Breast epithelium (tissue), 4 donors: ENCODE measurements at places on chromosomes 2 and 18. TPM values are rescaled to one million over a fixed set of nuclear protein-coding genes. Genes with fewer than 3 reads are reported as not detected.
A peak's percentile ranks its signal among the peaks of the same experiment; 100 is the strongest.

Gene ZAP70
- total RNA-seq, result 4.0 TPM

Gene TMEM17
- total RNA-seq, result 3.4 TPM

Gene SMYD1
- not detected for total RNA-seq

Gene TSN
- 42.7 TPM for total RNA-seq

Gene STPG4
- not detected for total RNA-seq

DNA sequence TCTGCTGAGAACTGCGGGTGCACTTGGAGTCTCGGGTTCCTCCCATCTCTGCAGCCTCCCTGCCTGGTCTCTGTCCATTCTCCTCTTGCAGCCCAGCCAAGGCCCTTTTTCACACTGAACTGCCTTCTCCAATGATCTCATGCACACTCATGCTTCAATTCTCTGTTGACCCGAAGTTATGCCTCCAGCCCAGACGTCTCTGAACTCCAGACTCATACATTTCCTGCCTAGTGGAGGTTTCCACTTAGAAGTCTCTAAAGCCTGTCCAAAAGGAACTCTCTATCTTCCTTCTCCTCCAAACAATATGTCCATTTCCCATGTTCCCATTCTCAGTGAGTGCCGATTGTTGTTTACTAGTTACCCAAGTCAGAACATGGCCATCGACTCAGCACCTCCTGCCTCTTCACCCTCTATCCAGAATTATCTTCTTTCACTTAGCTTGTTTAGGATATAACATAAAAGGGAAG lies 155.2 kb downstream of the IRS1 start:
- no peaks in the 10 kb centered on the region for H3K27me3 ChIP-seq
- peak overlapping the region; percentile 52 for H3K27ac ChIP-seq
- no peak overlapping the region for H3K4me3 ChIP-seq
- no peaks in the 10 kb centered on the region for H3K4me1 ChIP-seq
- DNase-seq, result no peak

DNA sequence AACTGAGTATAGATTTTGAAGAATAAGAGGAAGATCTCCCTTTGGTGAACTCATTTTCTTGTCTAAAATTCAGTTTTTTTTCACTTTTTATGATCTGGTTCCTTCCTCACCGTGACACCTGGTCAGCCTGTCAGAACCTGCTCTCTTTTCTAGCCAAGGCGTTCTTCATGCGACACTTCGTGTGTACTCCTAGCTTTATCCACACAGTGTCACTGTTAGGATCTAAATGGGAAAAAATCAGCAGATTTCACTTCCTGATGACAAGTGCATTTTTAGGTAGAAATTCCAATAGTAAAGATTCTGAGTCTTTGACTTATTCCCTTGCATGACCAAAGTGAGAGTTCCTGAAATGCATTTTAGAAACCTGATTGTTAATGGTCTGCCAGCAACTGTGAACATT lies 89.8 kb downstream of the KLHL14 start:
- no peak overlapping the region for H3K27ac ChIP-seq
- no peaks in the 10 kb centered on the region for H3K36me3 ChIP-seq
- no peak overlapping the region for H3K4me3 ChIP-seq

GRCh38 chr18:74137920-74138538 lies 9.6 kb downstream of the FBXO15 start:
- H3K27ac ChIP-seq, result no peak overlapping the region
- H3K4me1 ChIP-seq, result no peaks in the 10 kb centered on the region
- no peak overlapping the region for H3K4me3 ChIP-seq
- no peaks in the 10 kb centered on the region for H3K36me3 ChIP-seq
- no peak for DNase-seq

GRCh38 chr2:178403671-178404306 lies 47.2 kb downstream of the PRKRA start:
- H3K4me3 ChIP-seq, result no peak overlapping the region
- no peak for DNase-seq
- H3K27me3 ChIP-seq, result no peaks in the 10 kb centered on the region
- H3K36me3 ChIP-seq, result no peaks in the 10 kb centered on the region

DNA sequence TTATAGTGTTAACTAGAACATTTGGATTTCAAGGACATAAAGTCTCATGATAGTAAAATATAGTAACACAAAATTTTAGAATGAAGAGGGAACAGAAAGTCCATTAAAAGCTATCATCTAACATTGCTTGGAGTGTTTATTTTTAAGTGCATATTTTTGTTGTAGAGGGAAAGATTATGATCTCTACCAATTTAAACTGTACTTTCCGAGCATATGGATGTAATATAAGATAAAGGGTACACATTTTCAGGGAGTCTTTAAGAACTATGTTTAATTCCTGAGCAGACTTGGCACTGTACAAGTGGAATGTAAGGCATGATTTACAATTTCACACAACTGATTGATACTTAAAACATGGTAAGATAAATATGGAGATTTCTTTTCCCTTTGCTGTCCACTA lies 34.2 kb upstream of the ZNF804A start:
- no peaks in the 10 kb centered on the region for H3K4me1 ChIP-seq
- H3K27me3 ChIP-seq, result no peaks in the 10 kb centered on the region
- DNase-seq, result no peak
- no peak overlapping the region for H3K27ac ChIP-seq

DNA sequence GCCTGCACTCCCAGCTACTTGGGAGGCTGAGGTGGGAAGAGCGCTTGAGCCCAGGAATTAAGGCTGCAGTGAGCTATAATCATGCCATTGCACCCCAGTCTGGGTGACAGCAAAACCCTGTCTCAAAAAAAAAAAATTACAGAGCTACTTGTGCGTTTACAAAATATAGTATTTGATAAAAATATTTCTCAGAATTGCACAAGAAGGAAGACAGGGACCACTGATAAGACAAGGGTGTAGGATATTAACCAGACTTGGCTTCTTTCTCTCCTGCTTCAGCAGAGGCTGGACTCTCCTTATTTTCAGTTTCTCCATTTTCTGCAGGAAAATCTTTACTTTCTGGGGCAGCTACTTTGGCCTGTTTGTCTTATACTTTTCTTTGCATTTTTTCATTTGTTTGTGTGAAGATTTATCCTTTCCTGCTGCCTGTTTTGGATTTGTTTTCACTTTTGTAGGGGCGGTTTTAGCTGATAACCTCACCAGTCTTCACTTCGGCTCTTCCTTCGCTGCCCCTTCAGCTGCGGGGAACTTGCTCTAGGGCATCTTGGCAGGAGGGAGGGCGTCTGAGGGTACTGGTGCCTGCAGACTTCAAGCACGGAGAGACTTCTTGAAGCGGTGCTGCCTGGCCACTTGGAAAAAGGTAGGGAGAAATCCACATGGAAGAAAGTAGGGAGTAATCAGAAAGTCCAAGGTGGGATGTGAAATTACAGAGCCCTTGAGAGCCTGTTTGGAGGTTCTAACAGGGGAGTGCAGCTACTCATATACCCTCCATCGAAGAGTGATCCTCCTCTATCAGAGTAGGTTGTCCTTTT lies 14.9 kb upstream of the ZDBF2 start:
- no peak overlapping the region for H3K4me3 ChIP-seq
- no peaks in the 10 kb centered on the region for H3K36me3 ChIP-seq
- DNase-seq, result no peak
- H3K27me3 ChIP-seq, result no peaks in the 10 kb centered on the region
- no peaks in the 10 kb centered on the region for H3K4me1 ChIP-seq

DNA sequence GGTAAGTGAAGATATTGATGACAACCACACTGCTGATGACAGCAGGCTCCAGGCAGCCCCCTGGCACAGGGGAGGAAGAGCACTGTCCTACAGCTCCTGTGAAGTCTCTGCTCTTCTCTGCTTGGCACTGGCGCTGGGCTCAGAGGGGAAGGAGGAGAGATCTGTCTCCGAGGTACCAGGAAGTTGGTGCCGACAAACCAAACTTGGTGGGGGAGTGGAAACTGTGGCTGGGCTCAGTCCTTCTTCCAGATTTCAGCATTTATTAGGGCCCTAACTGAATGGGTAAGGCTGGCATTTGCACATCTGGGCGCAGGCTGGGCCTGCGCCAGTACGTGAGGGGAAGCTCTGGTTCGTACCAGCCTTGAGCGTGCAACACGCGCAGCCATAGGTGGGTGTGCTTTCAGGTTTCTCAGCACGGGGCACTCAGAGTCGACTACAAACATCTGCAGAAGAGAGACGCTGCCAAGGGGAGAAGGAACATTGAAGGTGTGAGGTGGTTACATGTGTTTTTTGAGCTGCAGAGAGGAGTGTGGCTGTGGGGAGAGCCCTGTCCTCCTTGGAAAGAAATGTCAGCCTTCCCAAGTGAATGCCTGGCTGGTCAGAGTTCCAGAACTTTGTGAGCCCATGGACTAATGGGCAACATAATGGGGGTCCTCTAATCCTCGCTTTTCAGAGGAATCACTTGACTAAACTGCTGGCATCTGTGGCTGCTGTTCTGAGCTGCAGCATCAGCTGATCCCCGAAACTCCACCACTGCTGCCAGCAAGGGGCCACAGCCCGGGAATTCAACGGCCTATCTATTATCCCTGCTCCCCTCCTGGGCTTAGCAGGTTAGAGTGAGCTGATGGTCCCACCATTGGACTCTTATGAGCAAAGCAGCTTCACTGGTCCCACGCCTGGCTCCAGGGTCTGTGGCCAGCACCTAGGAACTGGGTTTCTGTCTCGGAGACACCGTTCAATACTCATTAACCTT lies 55.2 kb upstream of the SEMA4C start:
- no peak for DNase-seq
- H3K27ac ChIP-seq, result no peak overlapping the region
- H3K27me3 ChIP-seq, result no peaks in the 10 kb centered on the region
